ENCODE measurements at places on chromosomes 16 and 17.

GRCh38 chr17:67266496-67266895 lies 21.5 kb upstream of the HELZ start:
- DNase-seq = no peak

DNA sequence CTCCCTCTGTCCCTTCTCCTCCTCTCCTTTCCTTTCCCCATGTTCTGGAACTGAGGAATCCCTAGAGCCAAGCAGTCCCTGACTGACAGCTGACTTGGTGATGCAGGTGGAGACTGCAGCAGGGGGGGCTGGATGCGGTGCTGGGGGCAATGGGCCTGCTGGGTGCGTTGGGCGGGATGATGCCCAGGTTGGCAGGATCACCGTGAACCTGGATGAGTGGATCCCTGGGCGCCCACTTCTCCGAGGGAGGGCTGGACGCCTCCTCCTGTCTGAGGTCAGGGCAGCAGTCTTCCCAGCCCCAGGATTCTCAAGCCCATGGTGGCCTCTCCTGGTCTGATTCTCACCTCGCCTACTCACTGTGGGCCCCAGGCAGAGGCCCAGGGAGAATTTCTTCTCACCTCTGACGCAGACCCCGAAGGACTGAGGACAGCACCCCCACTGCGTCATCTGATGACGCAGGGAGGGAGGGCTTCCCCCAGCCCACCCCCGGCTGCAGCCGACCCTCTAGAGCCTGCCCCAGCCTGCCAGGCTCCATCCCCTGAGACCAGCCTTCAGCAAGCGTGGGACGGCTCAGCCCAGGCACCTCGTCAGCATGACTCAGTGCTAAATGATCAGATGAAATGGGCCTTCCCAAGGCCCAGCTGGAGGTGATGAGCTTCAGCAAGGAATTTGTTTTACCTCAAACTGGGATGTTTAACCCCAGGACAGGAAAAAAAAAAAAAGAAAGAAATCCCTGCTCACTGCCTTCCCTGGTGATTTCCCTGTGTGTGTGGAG lies 188.0 kb upstream of the TNRC6C start:
- DNase-seq = no peak

DNA sequence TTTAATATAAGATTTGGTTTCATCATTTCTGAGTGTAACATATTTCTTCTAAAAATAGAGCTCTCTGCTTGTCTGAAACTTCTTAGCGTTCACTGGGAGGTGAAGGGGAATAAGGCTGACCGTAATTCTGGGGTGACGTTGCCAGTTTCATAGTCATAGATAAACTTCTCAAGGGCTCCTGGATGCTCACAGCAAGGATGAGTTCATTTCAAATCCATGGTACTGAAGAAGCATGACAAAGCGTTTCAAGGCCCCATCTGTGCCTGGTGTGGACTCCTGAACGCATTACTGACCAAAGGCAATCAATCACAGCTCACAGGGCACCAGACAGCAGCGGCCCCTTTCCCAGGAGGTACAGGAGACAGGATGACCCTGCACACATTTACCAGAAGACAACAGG lies 12.0 kb upstream of the EVPL start:
- DNase-seq = no peak

DNA sequence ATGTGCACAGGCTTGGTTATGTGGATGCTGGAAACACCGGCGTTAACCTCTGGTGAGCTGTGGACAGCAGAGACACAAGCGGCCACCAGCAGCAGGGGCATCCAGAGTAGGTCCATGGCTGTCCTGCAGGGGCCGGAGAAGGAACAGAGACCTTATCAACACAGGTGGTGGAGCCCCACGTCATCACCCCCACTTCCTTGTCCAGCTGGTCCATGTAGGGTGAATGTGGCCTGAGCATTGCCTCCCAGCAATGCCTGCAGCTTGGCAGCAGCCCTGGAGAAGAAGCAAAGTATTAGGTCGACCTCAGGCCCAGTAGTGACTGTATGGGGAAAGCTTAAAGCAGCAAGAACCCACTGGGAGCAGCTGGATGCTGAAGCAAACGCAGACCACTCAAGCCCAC lies 5.4 kb downstream of the PDILT start:
- no peak for DNase-seq

GRCh38 chr16:90033387-90033786 lies 14.1 kb upstream of the DBNDD1 start:
- DNase-seq = no peak

GRCh38 chr16:16973707-16974591 lies 496.8 kb downstream of the XYLT1 start:
- no peak for DNase-seq

DNA sequence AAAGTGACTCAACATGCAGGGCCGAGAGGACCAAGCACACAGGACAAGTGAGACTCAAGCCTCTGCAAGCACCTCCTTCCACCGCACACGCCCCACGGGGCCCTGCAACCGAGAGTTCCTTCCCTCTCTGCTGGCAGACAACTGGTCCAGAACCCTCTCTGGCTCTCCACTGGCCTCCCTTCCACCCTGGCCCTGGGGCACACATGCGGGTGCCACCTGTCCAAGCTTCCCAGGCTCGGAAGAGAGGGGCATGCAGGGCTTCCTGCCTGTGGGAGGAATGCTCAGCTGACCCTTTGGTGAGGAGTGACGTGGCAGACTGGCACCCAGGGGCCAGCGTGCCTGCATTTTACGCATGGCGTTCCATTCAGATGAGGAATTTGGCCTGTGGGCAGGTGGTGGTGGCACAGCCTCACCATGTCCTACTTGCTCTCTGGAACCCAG lies 59.8 kb downstream of the PIPOX start:
- no peak for DNase-seq

DNA sequence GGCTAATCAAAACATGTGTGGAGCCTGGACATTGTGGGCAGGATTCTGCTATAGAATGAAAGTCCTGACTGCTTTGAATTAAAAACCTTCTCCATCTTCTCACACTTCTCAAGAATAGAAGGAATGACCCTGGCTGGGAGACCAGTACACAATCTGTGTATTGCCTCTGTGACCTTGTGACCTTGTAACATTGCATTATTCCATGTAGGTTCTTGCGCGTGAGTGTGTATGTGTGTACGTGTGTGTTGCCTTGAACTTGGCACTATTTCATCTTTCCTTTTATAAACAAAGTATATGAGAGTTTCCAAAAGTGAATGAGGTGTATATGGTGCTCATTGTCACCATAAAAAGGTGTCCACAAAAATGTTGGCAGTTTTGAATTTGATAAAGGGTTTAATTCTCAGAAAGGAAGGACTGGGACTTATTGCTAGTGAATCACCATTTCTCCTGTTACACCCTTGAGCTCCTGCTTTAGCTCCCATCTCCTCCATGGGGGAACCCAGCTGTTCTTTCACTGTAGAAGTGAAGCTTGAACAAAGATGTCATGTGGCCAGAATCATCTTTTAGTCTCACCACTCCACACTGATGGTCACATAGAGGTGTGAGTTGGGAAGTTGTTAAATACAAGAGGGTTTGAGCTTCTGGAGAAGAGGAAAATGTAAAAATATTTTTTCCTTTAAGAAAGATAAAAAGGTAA lies 244.9 kb downstream of the FTO start:
- DNase-seq = no peak

- DNase-seq = no peak
Observed at GRCh38 chr17:7476494-7476893, 2.9 kb downstream of the ZBTB4 start.
